Astrocyte of the cerebellum (primary cell): ENCODE measurements at places on chromosomes 2 and 18.

- no peak for DNase-seq
Measured at GRCh38 chr2:30283931-30284565, 52.7 kb downstream of the LBH start.

DNA sequence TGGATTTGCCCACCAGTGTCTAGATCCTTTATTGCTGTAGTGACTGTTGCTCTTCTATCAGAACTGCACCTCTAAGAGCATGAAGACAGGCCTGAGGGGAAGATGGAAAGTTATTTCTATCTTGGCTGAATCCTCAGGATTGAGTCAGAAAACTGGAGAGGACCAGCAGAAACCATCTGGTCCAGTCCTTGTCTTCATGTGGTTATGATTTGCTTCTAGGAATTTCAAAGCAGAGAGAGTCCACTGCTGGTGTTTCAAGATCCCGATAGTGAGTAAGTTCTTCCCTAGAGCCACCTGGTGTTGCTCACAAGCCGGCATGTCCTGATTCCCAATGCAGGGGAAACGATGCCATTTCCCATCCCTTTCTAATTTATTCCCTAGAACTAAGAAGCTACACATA lies 84.2 kb downstream of the NCKAP5 start:
- DNase-seq, result no peak

DNA sequence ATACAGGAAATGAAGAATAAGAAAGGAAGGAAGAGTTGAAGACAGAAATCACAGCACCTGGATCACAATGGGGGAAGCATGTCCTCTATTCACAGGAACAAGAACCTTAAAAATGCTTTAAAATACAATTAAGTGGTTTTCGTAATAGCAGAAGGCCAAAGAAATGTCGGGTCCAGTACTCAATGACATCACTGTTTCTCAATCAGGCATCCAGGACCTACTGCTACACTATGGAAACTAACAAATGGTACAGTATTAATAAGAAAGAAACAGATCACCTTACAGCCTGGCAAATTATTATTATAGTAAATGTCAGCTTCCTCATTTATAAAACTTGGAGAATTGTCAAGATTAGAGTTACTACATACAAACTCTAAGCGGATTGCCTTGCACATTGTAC lies 15.8 kb downstream of the HNRNPLL start:
- no peak for DNase-seq

DNA sequence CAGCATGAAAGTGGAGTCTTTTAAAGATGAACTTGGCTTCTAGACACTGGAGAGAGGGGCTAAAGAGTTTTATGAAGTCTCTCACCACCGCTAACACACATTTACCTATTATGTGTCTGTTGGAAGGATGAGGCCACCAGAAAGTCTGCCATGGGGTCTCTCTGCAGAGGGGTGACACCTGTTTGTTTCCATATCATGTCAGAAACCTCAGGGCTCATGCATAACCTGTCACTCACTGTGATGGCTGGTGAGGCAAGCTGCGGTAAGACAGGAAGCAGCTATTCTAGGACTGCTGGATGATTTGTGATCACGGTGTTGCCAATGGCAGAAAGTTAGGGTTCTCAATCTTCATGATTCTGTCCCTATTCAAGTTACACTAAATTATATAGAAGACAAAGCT lies 60.8 kb upstream of the DNMT3A start:
- no peak for DNase-seq

DNA sequence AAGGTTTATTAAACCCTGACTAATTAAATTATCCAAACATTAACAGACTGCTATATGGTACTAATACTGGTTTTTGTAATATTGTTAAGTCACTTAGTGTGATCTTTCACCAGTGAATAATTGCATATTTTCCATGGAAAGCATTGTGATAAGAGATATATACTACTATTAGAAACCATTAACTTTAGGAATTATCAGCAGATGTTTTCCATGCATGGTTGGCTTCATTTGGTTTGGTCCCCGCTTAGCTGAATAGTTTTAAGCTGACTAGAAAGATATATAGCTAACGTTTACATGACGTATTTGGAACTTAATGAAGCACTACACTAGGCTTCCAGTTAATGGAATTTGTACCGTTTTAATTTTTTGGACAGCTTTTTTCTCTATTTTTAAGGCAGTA lies 37.9 kb downstream of the LCLAT1 start:
- no peak for DNase-seq

DNA sequence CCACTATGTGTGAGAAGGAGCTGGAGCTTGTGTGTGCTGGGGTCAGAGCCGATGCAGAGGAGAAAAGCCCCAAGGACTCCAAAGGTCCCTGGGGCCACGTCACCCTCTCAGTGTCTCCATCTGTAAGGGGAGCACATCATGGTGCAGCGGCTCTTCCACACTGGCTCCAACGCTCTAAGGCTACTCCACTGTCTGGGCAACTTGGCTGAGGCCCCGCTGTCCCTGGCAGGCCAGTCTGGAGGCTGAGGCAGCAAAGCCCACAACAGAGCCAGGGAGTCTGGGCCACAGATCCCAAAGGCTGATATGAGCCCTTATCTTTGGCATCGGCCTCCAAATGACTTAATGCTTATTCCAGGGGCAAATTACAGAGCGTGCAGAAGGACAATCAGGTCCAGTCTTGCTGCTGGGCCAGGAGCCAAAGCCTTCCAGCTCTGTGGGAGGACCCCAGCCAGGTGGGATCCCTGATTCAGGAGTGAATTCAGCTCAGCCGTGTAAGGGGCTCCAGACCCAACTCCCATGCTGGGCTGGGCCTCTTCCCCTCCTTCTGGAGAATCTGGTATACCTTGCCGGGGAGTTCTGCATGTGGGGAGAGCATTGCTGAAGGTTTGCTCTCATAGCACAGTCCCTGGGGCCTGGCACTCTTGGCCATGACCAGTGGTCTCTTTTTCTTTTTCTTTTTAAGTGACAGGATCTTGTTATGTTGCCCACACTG lies 1.8 kb upstream of the DUSP2 start:
- DNase-seq, result no peak

GRCh38 chr2:19209575-19210341 lies 148.7 kb downstream of the OSR1 start:
- DNase-seq, result no peak

DNA sequence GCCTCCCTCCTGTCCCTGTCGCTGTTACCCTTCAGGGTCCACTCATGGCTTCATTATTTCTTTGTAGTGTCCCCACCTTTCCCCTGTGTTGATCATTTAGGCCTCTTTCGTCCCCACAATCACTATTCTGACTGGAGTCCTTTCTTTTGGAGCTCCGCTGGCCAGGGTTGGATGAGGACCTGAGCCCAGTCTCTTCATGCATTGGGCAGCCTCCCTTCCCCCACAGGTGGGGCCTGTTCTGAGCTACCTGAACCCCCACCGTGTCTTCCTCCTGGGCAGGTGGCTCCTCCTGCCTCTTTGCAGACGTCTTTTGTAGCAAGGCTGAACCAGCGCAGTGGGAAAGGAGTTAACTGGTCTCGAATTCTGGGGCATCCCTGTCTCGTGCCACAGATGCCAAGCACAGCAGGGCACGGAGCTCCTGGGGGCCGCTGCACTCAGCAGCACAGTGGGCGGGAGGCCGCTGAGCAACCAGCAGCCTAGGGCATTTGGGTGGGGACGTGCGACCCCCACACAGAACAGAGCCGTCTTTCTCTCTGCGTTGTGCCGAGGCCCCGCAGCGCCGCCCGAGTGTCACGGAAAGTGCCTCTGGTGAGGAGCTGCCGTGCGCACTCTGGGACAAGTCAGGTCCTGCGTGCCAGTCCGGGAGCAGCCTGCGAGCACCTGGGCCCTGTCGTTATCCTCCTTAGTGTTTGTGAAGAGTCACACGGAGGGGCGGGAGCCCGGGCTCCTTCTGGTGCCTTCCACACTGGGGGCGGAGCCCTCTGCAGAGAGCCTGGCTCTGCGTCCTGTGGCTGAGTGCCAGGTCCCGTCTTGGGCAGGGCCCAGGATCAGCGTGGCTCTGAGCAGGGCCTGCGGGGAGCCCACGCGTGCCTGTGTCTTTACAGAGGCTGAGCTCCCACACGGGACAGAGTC lies 130.1 kb downstream of the NFATC1 start:
- no peak for DNase-seq

DNA sequence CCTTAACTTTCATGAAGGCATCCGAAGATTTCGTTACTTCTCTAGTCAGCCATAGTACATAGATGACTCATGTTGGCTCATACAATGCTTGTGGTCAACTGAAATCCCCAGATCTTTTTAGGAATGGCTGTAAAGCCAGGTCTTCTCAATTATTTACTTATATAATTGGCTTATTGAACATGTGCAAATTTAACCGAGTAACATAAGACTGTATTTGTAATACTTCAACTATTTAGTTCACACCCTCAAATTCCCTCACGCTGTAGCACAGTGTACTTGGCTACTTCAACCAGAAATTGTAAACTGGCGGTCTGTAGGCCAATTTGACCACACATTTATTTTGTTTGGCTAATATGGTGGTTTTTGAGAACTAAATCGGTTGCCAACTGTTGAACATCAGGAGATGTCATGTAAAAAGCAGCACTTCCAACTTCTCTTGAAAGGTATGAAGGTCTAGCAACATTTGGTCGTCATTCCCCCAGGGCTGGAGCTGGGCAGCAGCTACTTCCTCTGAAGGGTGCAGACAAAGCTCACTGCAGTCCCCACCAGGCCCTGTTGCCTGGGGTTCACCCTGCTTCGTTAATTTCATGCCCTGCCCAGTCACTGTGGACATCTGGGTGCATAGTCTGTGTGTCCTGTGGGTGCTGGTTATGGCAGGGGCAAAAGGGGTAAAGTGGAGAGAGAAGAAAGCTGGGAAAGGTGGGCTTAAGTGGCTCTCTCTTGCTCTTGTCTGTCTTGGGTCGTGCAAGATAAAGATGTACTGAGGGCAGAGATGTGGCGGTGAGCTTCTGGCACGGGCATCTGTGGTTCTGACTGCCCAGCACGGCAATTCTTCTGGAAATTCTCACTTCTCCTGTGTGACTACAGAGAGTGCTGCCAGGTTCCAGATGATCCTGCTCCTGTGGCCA lies 3.2 kb upstream of the SH3RF3 start:
- peak; percentile 97 for DNase-seq

GRCh38 chr2:151946899-151947812 lies 118.9 kb upstream of the ARL5A start:
- no peak for DNase-seq

DNA sequence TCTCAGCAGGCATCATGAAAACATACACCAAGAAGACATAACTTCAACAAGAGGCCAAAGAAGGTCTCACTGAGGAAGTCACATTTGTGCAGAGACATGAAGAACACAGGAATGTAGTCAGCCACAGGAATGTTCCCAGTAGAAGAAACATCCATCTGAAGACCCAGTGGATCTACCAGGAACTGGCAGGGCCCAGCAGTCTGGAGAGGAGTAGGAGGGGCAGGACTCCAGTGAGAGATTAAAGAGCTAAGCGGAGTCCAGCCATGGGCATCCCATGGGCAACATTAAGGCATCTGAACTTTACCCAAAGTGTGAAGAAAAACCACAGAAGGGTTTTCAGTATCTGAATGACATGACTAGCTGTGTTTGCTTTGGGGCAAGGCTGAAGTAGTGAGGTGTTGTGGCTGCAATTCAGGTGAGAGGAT lies 103.1 kb downstream of the UPP2 start:
- DNase-seq, result peak; percentile 62

DNA sequence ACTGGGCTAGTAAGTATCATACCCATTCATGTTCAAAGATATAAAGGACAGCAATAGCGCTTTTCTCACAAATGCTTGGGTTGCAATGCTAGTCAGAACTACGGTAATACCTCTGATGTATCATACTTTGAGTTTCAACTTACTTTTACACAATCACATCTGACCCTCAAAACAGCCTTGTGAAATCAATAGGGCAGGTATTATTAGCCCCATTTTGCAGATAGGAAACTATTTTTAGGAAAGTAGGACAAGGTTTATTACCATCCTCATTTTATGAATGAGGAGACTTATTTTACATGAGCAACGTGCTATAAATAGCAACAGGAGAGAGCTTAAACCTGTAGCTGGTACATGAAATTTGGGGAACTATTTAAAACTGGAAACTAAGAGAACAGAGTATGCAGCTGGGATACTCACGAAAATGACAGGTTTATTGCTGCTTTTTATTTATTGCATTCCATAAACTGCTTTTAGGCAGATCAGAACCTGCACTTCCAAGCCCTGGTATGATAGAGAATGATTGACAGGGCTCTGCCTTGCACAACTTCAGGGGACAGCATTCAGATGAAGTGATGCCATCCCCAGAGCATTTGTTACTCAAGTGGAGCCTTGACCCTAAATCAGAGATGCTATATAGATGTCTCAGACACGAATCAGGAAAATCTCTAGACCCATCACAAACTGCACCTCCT lies 42.4 kb upstream of the PPM1B start:
- no peak for DNase-seq

DNA sequence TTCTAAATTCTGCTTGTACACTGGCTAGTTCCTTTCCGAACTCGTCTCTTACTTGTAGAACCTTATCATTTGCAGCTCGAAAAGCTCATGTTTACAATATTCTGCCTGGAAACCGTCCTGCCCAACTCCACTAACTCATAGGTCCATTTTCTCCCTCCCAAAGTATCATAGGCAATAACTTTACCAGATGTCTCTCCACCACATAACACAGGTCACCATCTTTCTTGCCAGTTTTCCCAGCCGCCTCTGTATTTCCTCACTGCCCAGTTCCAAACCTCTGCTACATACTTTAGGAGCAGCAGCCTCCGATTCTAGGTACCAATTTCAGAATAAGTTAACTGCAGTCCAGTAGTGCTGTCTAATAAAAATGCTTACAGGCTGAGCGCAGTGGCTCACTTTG lies 259.5 kb downstream of the GLI2 start:
- no peak for DNase-seq

DNA sequence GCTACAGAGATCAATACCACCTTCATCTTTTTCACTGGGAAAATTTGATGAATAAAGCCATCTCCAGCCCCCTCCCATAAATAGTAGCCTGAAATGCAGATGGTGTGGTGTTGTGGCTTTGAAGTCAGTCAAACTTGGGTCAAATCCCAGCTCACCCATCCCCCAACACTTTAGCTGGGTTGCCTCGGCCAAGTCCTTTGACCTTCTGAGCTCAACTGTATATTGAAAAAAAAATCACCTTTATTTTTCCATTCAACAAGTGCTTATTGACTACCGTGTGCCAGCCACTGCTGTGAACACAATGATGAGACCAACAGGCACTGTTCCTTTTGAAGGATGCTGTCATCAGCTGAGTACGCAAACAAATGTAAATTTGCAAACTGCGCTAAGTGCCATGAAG lies 35.1 kb upstream of the NTSR2 start:
- no peak for DNase-seq

- DNase-seq, result no peak
Measured at GRCh38 chr2:33068261-33068660, 121.5 kb downstream of the LTBP1 start.

- no peak for DNase-seq
Measured at GRCh38 chr2:199848389-199849130, 2.4 kb downstream of the FTCDNL1 start.

- DNase-seq, result no peak
Measured at GRCh38 chr2:199962203-199962602, 6.8 kb downstream of the MAIP1 start.

GRCh38 chr2:71510196-71510807 lies 56.9 kb downstream of the DYSF start:
- peak; percentile 23 for DNase-seq

GRCh38 chr2:62692225-62692624 lies 13.3 kb upstream of the EHBP1 start:
- DNase-seq, result no peak
